Stimulated activated CD4-positive, alpha-beta T cell treated with anti-CD3 and anti-CD28 coated beads, Interleukin-12 subunit alpha, Interleukin-12 subunit beta, amount 100 ng/mL, for 48 hours (primary cell): ENCODE measurements at places on chromosomes 11 and 22.

- no peak for DNase-seq
Observed at GRCh38 chr11:14821031-14821430, 71.0 kb downstream of the CYP2R1 start.

GRCh38 chr22:38316364-38317121, 690 bp downstream of the CSNK1E start:
- no peak for DNase-seq

DNA sequence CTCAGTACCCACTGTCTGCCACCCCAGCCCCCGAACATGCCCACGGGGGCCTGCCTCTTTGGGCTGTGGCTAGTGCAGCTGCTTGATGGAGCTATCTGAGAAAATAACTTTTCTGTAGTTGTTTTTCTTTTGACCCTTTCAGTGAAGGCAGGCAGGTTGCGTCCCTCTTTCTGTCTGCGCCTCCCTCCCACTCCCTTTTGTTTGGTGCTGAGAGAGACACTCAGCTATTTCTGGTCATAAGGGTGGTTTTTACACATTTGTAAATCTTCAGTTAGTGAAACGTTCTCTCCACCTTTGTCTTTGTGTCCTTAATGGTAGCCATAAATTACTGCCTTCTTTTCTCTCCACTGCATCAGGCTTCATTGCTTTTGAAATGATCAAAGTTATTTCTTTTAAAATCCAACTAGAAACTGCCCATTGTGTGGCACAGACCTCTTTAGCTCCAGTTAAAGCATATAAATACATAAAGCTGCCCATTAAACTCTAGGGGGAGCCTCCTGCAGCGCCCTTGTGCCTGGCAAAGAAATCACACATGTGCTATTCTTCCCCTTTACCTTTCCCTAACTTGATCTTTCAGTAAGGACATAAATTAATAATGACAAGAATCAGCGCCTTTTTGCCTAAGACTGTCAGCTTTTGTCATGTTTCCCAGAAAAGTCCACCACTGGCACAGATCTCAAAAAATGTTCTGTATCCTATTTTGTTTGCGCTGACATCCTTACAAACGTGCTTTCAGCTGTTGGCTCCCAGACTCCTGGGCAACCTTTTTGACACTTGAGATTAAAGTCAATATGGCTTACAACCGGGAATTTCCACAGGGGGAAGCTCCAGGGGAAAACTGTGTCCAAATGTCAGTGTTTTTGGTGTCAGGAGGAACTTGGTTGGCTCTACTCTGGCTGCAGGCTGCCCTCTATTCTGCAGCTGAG, 1.7 kb upstream of the SCUBE2 start:
- DNase-seq: no peak

DNA sequence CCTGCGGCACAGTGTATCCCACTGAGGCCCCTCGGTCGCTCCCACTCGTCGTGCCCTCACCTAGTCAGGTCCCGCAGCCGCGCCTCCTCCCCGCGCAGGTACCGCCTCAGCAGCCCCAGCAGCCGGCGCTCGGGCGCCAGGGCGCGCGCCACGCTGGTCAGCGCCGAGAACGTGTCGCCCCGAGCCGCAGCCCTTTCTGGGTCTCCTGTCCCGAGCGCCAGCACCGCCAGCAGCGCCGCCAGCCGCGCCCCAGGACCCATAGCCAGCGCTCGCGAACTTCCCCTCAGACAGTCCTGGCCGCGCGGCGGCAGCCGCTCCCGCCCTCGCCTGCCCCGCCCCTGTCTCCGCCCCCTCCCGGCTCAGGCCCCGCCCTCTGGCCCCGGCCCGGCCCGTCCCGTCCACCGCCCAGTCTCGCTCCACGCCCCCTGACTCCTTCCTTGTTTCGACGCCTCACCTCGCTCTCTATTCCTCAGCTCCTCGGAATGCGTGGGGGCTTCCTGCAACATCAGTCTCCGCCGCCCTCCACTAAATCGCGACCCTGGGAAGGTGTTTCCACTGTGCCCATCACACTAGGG, at the start of gene P4HA3:
Gene P4HA3, minus strand, starts transcription at position 289 of the 575 bp plus-strand sequence. Its CDS starts 29 bp downstream, at position 260.
- peak; percentile 34 for DNase-seq

DNA sequence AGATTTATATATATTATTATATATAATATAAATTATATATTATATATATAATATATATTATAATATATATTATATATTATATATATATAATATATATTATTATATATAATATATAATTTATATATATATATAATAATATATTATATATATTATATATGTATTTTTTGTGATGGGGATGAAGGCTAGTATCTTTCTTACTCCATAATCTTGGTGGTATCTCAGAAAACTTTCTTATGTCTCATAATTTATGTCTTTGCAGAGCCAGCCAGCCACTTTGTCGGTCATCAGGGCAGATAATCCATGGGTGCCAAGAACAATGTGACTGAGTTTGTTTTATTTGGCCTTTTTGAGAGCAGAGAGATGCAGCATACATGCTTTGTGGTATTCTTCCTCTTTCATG, at the start of gene OR4S1:
Gene OR4S1, plus strand, starts transcription at position 301 of the 400 bp plus-strand sequence. Its CDS starts 0 bp downstream, at position 301.
- DNase-seq: no peak

- DNase-seq: no peak
Observed at GRCh38 chr11:129451524-129451923, 75.9 kb downstream of the BARX2 start.
